Hippocampal formation (tissue), 2 donors: ENCODE measurements at places on chromosomes 7 and 10.

DNA sequence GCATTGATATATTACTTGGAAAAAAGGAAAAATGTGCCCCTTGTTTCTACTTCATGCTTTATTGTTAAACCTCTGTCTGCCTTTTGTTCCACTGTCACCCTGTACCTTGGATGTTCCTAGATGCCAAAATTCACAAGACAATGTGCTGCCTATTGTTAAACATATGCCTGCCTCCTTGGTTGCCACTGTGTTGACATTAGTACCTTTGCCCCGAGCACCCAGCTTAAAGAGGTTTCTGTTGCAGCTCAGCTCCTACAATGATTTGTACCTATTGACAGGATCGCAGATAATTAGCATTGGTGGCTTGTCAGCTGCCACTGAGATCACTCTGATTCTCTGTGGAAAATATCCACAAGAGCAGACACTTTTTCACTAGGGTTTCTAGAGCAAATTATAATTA, 188.0 kb downstream of the KCND2 start:
- no peak for DNase-seq

DNA sequence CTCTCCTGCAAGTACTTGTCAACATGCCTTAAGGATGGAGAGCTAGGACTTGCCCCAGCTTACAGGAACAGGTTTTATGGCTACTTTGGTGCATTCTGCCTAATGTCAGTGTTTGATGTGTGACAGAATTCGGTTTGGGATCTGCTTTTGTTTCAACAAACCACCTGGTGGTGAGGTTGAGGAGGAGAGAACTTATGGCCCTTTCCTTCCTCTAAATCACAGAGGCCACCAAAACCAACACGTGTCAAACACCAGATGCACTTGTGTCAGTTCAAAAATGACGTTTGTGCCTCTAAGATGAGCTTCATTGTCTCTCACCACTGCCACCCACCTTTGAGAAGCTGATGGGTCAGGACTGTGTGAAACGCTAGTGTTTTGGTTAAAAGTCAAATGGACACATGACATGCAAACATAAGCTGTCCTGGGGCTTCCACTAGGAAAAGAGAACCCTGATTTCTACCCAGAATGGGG, 83.9 kb downstream of the OSBPL3 start:
- DNase-seq, result no peak

DNA sequence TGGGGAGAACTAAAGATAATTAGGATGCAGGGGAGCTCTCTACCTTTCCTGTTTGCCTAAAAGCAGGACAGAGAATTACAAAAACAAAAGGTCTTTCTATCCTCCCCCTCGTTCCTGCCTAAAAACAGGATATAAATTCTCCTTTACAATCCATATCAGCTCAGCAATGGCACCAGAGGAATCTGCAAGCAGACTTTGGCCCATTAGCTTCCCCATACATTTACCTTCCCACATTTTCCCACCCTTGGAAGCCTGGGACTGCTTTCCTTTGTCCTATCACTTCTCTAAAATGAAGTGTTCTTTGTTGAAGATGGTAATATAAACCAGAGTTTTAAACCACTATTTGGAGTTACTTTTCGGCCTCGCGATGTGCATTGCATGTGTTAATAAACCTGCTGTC, 15.5 kb downstream of the SHTN1 start:
- DNase-seq, result no peak

GRCh38 chr10:110747609-110748464, 103.7 kb downstream of the RBM20 start:
- no peak for DNase-seq

DNA sequence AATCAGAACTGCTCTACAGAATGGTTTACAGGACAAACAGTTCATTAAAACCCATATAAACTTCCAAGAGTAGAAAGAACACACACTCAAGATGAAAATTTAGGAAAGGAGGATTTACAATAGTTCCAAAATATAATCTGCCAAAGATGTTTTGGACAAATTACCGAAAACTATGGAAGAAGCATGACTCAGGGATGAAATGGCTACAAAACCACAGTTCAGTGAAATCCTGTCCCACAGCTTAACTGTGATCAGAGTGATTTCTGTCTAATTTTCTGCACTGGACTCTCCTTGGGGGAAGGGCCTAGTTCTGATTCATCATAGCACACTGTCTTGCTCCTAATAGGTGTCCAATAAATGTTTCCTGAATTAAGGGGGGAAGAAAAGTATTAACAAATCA, 82.2 kb downstream of the HIPK2 start:
- DNase-seq, result no peak

DNA sequence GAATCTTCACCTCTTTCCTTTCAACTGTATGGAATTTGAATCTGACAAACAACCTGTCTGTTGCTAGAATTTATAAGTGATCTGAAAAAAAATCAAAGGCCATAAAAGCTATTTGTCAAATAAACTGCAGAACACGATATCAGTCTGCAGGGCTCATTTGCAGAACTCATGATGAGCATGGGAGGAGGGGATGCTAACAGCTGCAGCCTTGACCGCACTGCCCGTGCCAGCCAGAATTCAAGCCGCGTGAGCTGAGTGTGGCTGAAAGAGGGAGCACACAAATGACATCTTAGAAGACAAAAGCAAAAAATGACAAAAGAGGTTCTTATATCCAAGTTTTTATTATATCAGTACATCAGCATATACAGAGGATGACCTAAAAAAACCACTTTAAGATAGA, 15.7 kb downstream of the LRRTM3 start:
- DNase-seq, result peak; percentile 80

DNA sequence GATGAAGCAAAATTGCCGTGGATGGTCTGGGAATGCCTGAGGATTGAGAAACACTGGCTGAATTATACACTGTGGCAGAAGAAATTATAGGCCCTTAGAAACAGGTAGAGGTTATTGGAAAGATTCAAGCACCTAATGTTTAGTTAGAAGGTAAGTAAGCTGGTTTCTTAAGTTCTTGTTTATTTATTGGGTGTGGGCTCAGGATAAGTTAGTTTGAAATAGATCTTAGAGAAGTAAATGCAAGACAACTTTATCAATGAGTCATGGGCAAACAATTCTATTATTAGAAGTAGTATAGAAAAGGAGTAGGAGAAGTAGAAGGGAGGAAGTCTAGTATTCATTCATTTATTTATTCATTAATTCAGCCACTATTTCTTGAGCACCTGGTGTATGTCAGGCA, 96.5 kb downstream of the KAT6B start:
- no peak for DNase-seq

DNA sequence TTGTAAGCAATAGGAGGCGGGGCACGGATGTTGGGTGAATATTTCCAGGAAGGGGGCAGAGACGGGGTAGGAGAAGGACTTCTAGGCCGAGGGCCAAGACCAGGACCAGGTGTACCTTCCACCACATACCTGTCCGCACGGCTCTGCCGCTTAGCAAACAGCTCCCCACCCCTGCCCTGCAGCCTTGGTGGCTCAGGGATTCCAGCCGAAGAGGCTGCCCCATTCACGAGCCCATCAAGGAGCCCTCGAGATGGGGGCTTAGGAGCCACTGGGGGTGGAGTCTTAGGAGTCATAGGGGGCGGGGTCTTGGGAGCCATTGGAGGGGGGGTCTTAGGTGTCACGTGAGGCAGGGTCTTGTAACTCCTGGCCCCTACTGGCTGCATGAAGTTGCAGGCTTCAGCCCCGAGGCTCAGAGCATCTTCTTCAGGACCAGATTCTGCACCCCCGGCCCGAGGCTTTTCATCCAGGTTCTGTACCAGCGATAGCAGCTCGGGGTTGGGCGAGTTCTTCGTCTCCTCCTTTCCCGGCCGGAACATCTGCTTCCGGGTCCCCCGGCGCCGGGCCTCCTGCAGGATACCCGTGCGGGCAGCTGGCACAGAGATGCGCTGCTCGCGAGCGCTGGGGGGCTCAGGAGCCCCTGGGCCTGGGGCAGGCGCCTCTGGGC, 6.1 kb upstream of the MYOZ1 start:
- peak; percentile 40 for DNase-seq

- no peak for DNase-seq
Measured at GRCh38 chr7:2473496-2474180, 2.6 kb downstream of the GRIFIN start.

DNA sequence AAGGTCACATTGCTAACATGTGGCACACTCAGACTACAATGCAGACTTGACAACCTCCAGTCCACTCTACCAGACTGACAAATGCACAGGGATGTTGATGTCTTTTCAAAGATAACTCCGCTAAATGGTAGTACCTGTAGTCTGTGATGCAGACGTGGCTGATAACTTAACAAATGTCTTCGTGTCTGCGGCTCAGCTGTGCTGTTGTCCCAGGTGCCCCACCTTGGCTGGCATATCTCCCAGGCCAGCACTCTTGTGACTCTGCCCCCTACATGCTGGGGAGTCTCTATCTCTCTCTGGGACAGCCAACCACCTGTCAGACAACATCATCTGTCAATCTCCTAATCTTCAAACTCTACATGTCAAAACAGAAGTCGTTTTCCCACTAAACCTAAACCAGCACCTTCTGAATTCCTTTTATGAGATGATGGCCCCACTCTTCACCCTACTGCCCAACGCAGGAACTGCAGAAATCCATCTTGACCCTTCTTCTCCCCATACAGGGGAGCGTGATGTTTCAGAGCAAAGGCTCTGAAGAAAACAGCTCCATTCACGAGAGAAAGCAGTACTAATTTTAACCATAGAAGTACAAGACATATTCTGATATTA, 156.4 kb downstream of the USP6NL start:
- no peak for DNase-seq

DNA sequence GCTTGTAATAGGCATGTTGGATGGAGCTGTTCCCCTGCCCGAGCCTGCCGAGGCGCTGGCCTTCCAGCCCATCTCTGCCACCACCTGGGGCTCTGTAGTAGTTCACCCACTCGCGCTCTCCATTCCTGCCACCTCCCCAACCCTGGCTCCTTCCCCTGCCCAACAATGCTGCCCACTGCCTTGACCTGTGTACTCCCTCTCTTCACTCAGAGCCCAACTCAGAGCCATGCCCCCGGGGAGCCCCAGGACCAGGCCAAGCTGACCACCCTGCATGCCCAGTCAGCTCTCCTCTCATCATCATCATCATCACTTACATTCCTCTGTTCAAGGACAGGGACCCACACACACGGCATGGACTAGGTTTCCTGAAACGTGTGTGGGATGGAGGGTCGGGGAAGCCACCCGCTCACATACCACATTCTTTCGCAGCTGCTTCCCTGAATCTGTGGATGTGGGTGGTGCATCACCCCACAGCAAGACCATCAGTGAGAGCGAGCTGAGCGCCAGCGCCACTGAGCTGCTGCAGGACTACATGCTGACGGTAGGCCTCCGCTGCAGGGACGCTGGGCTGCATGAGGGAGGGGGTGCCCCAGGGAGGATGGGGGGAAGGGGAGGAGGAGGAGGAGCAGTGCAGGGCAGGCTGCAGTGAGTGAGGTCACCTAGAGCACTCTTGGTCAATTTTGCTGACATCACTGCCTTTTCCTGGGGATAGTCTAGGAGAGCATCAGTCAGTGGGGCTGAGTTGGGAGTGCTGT, 15.6 kb downstream of the NACAD start:
- no peak for DNase-seq

- DNase-seq, result no peak
Measured at GRCh38 chr10:31604096-31604495, 285.1 kb downstream of the ZEB1 start.

- no peak for DNase-seq
Measured at GRCh38 chr7:11193888-11194287, 220.2 kb downstream of the PHF14 start.

DNA sequence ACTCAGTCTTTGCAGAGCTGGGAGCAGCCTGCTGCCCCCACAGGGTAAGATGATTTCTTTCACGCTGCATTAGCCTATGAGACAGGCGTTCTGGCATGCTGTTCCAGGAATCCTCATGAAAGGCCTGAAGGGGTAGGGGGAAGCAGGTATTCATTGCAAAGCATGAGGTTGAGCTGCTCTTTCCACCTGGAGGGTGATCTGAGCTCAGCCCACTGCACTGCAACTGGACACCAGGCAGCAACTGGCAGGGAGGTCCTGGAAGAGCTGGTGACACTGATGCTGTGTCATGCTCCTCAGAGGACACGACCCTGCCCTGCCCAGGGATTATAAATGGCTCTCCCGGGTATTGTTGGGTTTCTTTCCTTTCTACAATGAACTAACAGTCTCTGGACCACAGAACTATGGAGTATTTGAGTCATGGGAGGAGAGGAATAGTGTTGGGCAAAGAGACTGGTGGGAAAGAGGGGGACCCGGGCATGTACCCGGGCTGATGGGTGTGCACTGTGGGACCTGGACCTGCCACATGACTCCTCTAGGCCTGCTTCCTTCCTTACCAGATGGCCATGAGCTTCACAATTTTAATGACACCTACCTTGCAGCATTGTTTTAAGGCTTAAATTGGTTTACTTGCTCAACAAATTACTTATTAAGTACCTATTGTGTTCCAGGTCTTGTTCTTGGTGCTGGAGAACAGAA, 24.3 kb downstream of the SLC25A28 start:
- no peak for DNase-seq

- peak; percentile 1 for DNase-seq
Measured at GRCh38 chr10:125343118-125343925, 183.0 kb upstream of the CTBP2 start.

DNA sequence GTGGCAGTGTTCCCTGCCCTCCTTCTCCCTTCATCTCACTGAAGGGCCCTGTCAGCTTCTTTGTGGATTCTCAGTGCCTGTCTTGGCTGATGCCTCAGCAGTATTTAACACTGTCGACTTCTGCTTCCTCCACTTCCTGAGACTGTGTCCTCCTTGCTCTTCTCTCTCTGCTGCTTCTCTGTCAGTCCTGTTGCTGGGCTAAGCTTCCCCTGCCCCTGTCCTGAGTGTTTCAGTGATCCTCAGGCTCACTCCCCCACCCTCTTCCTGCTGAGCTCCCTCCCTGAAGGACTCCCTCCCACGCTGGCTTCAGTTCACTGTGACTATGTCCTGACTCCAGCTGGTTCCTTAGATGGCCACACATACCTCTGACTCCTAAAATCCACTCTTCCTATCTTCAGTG, 64.9 kb downstream of the CREM start:
- DNase-seq, result peak; percentile 31

DNA sequence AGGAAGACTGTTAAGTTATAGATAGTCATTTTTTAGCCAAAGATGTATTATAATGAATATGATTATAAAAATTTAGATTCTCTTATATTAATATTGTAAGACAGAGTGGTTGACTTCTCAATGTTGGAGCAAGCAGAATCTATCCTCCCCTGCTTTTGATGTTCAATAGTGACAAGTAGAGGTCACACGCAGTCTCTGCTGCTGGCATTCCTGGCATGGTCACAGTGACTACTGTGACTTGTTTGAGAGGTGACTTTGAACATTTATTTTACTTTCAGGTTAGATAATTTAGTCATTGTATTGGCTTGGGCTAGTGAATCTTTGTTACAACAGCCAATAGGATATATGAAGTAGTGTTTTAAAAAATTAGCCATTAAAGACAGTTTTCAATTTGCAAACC, 13.7 kb upstream of the CD36 start:
- no peak for DNase-seq

GRCh38 chr10:67045404-67045803, 119.6 kb downstream of the LRRTM3 start:
- no peak for DNase-seq

GRCh38 chr7:146216396-146217041, 99.9 kb downstream of the CNTNAP2 start:
- DNase-seq, result no peak
